Heart right ventricle (tissue), 16 donors: ENCODE measurements at places on chromosomes 16 and 17. TPM values are rescaled to one million over a fixed set of nuclear protein-coding genes. Genes with fewer than 3 reads are reported as not detected.

The SNX20 gene
- total RNA-seq = 0.08 TPM

The IRF8 gene
- 29.4 TPM for total RNA-seq

- no peak for DNase-seq
These were observed 3.4 kb upstream of the SEPHS2 start for GRCh38 chr16:30449116-30449435.

GRCh38 chr16:84047206-84047605, 4.6 kb upstream of the SLC38A8 start:
- no peak for DNase-seq

DNA sequence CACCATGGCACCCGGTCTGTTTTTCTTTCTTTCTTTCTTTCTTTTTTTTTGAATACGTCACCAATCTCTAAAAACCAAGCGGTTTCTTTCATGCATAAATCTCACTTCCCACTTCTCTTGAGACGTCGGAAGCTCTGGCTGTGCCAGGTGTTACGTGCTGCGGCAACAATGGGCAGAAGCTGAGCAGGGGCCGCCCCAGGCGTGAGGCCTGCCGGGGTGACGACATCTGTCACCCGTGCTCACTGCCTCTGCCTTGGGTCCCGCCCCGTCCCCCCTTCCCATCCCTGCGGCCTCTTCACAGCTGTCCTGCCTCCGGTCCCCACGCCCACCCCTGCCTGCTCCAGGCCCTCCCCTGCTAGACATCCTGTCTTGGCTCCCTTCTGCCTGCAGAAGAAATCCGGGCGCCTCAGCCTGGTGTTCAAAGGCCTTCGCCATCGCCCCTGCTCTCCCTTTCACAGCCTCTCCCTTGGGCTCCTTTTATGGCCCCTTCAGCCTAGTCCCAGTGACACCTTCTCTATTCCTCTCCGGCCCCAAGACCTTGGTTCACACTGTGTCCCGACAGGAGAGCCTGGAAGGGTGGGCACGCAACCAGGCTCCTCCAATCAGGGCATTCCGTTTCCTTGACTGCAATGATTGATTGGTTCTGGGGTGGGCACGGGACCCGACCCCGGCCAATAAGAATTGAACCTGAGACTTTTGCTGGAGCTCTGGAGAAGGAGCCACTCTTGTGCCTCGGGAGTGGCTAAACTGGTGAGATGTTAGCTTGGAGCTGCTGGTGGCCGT, 4.8 kb downstream of the P2RX1 start:
- no peak for DNase-seq
